SJSA1 (cell line): ENCODE measurements at places on chromosomes 12 and 14. TPM values are rescaled to one million over a fixed set of nuclear protein-coding genes. Genes with fewer than 3 reads are reported as not detected.
A peak's percentile ranks its signal among the peaks of the same experiment; 100 is the strongest.

DNA sequence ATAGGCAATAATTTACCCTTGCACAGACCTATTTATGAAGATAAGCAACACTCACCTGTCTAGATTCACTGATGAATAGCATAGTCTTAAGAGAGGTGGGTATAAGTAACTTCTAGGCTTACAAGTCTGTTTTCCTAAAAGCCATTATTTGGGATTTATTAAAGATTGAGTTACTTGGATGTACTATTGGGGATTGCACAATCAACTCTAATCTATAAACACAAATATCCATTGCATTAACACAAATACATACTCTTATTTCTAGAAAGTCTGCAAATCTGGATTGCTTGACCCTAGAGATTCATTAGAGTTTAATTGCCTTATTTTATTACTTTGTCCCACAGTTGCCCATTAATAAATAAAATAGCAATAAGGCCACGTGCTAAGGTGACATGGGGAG, 148.1 kb upstream of the CCDC198 start:
- no peak for DNase-seq

GRCh38 chr12:52795694-52796428, at the start of gene KRT3:
KRT3 (minus strand) TSS chr12:52796117; CDS start chr12:52796042, 75 bp downstream.
- DNase-seq = no peak

DNA sequence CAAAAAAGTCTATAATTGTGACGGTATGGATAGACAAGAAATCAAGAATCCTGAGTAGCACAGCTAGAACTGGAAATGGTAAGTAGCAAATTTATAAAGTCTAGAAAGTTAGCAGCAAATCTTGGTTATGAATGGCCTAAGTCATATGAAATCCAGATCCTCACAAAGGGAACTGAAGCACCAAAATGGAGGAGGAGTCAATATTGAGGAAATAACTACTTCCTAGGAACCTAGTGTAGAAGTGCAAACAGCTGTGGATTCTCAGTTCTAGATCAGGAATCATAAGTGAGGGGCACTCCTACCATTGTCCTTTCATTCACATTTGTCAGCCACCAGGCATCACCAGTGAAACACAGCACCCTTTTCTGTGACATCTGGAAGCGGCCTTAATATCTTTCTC, 202.2 kb upstream of the DCN start:
- DNase-seq = no peak

- peak; percentile 46 for DNase-seq
Observed at GRCh38 chr12:113424915-113425823, 3.0 kb downstream of the SDSL start.

DNA sequence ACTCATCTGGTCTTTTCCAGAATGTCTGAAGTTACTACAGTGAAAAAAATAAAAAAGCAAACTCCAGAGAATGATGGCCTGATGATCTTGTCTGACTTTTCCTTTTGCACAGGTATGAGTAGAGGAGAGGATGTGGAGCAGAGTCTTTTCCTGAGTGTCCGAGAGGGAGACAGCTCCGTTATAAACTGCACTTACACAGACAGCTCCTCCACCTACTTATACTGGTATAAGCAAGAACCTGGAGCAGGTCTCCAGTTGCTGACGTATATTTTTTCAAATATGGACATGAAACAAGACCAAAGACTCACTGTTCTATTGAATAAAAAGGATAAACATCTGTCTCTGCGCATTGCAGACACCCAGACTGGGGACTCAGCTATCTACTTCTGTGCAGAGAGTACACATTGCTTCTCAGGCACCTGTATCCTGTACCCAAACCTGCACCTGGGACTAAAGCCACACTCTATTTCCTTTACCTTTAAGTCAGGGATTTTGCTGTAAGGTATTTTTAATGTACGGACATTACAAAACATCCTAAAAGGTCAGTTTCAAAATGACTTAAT, 75.8 kb upstream of the OR4E1 start:
- DNase-seq = no peak

GRCh38 chr14:97251491-97252155, 454.4 kb downstream of the VRK1 start:
- no peak for DNase-seq

GRCh38 chr12:54658306-54659264, 10.4 kb upstream of the DCD start:
- peak; percentile 4 for DNase-seq

- DNase-seq = no peak
Observed at GRCh38 chr12:68490476-68490875, 120.2 kb upstream of the RAP1B start.

- DNase-seq = no peak
Observed at GRCh38 chr12:117622741-117623140, 261.3 kb upstream of the NOS1 start.

DNA sequence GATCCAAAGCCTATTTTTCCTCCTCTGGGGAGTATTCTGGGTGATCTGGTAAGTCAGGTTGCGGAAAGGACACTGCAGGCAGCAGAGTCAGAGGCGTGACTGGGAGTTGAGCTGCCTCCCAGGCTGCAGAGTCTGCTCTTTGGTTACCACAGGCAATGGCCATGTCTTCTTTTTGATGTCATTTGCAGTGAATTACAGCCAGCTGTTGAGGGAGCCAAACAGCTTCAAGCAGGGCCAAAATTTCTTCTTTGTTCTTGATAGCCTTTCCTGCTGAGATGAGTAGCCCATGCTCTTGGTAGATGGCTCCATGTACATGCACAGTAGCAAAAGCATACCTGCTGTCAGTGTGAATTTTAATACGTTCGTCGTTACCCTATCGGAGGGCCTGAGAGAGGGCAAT, 116.6 kb upstream of the PZP start:
- DNase-seq = no peak

GRCh38 chr14:106875503-106875902, 1349.1 kb downstream of the TMEM121 start:
- DNase-seq = no peak

The ATG2B gene
- total RNA-seq = 5.0 and 11.0 TPM in 2 replicates

The CLEC1A gene
- not detected in 2 replicates for total RNA-seq

The TPCN1 gene
- 7.6 and 17.0 TPM in 2 replicates for total RNA-seq

The CLEC1B gene
- total RNA-seq = not detected in 2 replicates

The NFE2 gene
- total RNA-seq = not detected in 2 replicates

The HCAR2 gene
- total RNA-seq = not detected in 2 replicates

The VRTN gene
- not detected in 2 replicates for total RNA-seq

The PRIMA1 gene
- total RNA-seq = not detected in 2 replicates
